ENCODE measurements at places on chromosomes 6 and 20.

- no peak for DNase-seq
Observed at GRCh38 chr20:3235666-3236324, 3.2 kb downstream of the SLC4A11 start.

- DNase-seq = no peak
Observed at GRCh38 chr6:6243846-6244245, 76.6 kb downstream of the F13A1 start.

- no peak for DNase-seq
Observed at GRCh38 chr20:12740647-12741046, 268.1 kb upstream of the SPTLC3 start.

DNA sequence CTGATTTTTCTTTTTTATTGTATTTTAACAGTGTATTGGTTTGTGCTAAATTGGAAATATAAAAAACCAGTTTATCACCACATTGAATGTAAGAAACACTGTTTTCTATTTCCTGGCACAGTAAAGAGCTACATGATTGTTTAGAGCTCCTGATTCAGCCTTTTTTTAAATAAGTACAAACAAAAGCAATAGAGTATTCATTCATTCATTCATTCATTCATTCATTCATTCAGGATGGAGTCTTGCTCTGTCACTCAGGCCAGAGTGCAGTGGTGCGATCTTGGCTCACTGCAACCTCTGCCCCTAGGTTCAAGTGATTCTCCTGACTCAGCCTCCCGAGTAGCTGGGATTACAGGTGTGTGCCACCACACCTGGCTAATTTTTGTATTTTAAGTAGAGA lies 96.8 kb upstream of the SCGN start:
- no peak for DNase-seq

GRCh38 chr6:25257686-25258348 lies 21.4 kb upstream of the CARMIL1 start:
- no peak for DNase-seq

GRCh38 chr6:157235600-157236039 lies 87.7 kb downstream of the TMEM242 start:
- DNase-seq = peak; percentile 72

DNA sequence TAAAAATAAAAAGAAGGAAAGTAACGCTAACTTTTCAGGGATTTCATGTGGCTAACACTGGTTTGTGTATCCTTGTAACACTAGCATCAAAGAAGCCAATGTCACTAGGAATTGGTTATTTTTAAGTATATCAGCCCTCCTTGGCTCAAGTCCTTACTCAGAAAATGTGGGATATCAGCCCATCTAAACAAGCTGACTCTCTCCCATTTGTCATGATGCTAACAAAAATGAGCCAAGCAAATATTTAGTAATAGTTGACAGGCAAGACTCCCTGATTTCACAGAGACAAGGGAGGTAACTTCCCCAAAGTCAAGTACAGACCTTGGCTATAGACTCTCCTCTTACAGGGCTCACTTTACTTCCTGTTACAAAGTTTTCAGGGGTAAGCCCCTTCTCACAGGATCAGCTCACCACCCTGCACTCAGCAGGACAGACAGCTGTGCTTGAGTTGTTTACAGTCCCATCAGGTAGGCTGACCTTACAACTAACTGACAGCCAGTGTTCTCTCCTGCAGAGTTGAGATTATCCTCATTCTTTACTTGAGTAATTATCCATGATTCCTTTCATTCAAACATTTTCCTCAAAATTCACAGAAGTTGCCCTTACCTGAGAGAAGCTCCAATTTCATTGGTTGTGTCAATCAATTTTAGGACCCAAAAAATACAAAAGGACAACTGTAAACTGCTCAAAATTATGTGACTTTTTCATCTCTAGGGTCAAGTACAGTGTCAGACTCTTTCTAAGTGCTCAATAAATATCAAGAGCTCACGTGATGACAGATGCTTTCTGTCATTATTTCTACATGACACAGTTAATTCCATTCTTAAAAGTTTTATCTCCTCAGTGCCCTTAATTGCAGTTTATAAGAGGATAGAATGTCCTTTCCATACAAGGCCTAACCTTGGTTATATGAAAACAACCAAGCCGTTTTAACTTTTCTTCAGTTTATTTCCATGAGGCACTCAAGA lies 38.1 kb upstream of the BMP5 start:
- no peak for DNase-seq

- no peak for DNase-seq
Observed at GRCh38 chr6:170451762-170452651, 101.1 kb downstream of the PSMB1 start.

Data from activated CD8-positive, alpha-beta memory T cell treated with anti-CD3 and anti-CD28 coated beads, Interleukin-2, amount 50 U/mL, for 48 hours (primary cell).